MM.1S (cell line): ENCODE measurements at places on chromosomes 1 and 21.
A peak's percentile ranks its signal among the peaks of the same experiment; 100 is the strongest.

GRCh38 chr1:115073298-115074087 is 15.8 kb downstream of the TSPAN2 start:
- H3K36me3 ChIP-seq: no peaks in the 10 kb centered on the region
- no peaks in the 10 kb centered on the region for H3K27me3 ChIP-seq
- no peak overlapping the region for H3K27ac ChIP-seq
- DNase-seq: no peak
- H3K4me3 ChIP-seq: no peak overlapping the region

DNA sequence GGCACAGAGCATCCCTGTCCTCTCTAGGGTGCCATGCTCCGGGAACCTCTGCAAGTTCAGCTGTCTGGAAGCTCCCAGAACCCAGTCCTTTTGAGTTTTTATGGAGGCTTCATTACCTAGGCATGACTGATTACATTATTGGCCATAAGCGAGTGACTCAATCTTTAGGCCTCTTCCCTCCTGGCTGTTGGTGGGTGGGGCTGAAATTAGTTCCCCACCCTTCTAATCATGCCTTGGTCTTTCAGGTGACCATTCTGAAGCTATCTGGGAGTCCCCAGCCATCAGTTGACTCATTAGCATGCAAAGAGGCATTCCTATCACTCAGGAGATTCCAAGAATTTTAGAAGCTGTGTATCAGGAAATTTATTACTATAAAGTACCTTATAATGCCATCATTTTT is 46.6 kb downstream of the WLS start:
- no peak for DNase-seq
- no peaks in the 10 kb centered on the region for H3K36me3 ChIP-seq
- no peaks in the 10 kb centered on the region for H3K27me3 ChIP-seq
- H3K27ac ChIP-seq: no peak overlapping the region
- no peak overlapping the region for H3K4me3 ChIP-seq

DNA sequence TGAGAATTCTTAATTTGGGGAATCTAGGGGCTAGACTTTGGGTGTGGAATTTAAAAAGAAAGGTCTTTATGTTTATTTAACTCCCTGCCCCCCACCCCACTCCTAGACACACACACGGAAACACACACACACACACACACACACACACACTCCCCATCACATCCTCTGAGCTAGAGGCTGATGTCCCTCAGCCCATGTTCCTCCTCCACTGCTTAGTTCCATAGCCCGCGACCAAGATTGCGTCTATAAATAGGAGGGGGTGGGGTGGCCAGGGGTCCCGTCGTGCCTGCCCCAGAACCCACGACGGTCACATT is 655 bp upstream of the KIRREL1 start:
- H3K36me3 ChIP-seq: no peaks in the 10 kb centered on the region
- peak overlapping the region; percentile 42 for H3K4me3 ChIP-seq
- peaks cover 39% of the 10 kb centered on the region for H3K27me3 ChIP-seq
- no peak overlapping the region for H3K27ac ChIP-seq
- H3K4me1 ChIP-seq: no peaks in the 10 kb centered on the region

GRCh38 chr1:74549932-74550331 is 37.5 kb upstream of the LRRC53 start:
- H3K27ac ChIP-seq: no peak overlapping the region
- no peak overlapping the region for H3K4me3 ChIP-seq
- no peaks in the 10 kb centered on the region for H3K27me3 ChIP-seq
- no peaks in the 10 kb centered on the region for H3K4me1 ChIP-seq
- no peak for DNase-seq

GRCh38 chr1:7942214-7942921 is 1.7 kb upstream of the TNFRSF9 start:
- no peaks in the 10 kb centered on the region for H3K36me3 ChIP-seq
- no peaks in the 10 kb centered on the region for H3K4me1 ChIP-seq
- no peak overlapping the region for H3K27ac ChIP-seq
- H3K4me3 ChIP-seq: no peak overlapping the region
- DNase-seq: no peak

GRCh38 chr1:51000160-51000559 is 30.1 kb downstream of the CDKN2C start:
- no peaks in the 10 kb centered on the region for H3K36me3 ChIP-seq
- H3K27me3 ChIP-seq: no peaks in the 10 kb centered on the region
- DNase-seq: peak; percentile 64
- peak overlapping the region; percentile 18; the same call in 1 of the 2 replicates for H3K27ac ChIP-seq
- peaks cover 10% of the 10 kb centered on the region for H3K4me1 ChIP-seq

GRCh38 chr1:57270927-57271698 is 152.7 kb downstream of the DAB1 start:
- H3K4me3 ChIP-seq: no peak overlapping the region
- H3K27ac ChIP-seq: no peak overlapping the region
- no peaks in the 10 kb centered on the region for H3K27me3 ChIP-seq
- no peaks in the 10 kb centered on the region for H3K4me1 ChIP-seq

GRCh38 chr1:181113059-181113641 is 24.6 kb downstream of the IER5 start:
- no peaks in the 10 kb centered on the region for H3K36me3 ChIP-seq
- 0 out of 2 replicates have a peak, but pooled peaks cover 10% of the 10 kb centered on the region for H3K4me1 ChIP-seq
- no peak overlapping the region for H3K27ac ChIP-seq
- no peak overlapping the region for H3K4me3 ChIP-seq
- H3K27me3 ChIP-seq: no peaks in the 10 kb centered on the region

DNA sequence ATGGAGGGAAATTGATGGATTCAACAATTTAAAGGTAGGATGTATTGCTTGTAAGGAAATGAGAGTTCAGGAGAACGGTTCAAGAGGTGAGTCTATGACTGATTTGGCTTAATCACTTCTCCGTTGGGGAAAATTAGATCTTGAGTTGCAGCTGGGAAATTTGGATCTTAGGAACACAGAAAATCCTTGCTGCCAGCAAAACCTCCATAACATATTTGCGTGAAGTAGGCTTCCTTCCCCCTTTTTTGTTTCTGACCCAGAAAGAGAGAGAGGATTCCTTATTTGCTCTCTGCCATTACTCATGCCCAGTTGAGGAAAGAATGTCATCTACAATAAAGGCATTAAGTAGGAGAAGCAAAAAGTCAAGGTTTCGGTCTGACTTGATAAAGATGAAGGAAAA is 73.5 kb upstream of the PDC start:
- H3K4me3 ChIP-seq: no peak overlapping the region
- H3K4me1 ChIP-seq: no peaks in the 10 kb centered on the region
- DNase-seq: no peak
- H3K27me3 ChIP-seq: no peaks in the 10 kb centered on the region

DNA sequence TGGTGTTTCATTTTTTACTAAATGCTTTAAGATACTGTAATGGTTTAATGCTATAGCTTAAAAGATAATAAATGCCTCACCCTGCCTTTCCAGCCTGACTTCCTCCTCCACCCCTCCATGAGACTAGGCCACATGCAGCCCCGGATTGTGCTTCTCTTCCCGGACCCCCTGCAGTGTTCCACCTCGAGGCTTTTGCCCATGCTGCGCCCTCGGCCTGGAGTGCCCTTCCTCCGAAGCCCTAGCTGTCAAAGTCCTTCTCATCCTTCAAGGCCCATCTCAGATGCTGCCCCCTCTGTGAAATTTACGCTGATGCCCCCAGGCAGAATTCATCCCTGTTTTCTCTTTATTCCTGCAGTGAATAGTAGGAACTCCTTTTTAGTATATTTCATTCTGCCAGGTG is 98.5 kb downstream of the ATP5PO start:
- H3K27me3 ChIP-seq: no peaks in the 10 kb centered on the region
- no peaks in the 10 kb centered on the region for H3K36me3 ChIP-seq
- no peak overlapping the region for H3K27ac ChIP-seq
- H3K4me1 ChIP-seq: peaks cover 19% of the 10 kb centered on the region

DNA sequence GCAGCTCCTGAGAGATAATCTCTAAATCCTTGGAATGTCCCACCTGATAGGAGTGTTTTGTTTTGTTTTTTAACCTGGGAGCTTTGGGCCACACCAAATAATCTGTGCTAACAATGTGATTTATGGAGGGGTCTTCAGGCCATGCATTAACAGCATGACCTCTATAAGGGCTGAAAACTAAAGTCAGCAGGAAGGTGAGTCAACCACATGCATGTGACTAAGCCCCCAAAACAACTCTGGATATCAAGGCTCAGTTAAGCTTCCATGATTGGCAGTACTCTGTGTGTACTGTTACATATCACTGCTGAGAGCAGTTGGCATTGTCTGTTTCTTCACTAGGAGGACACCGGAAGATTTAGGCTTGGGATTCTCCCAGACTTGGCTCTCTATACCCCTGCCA is 10.7 kb downstream of the AUNIP start:
- H3K4me3 ChIP-seq: no peak overlapping the region
- no peaks in the 10 kb centered on the region for H3K4me1 ChIP-seq
- H3K36me3 ChIP-seq: no peaks in the 10 kb centered on the region
- H3K27ac ChIP-seq: no peak overlapping the region
- DNase-seq: no peak
- no peaks in the 10 kb centered on the region for H3K27me3 ChIP-seq

GRCh38 chr1:36885540-36886357 is 148.6 kb downstream of the GRIK3 start:
- H3K27ac ChIP-seq: no peak overlapping the region
- no peak overlapping the region for H3K4me3 ChIP-seq
- H3K4me1 ChIP-seq: no peaks in the 10 kb centered on the region
- peaks cover 20% of the 10 kb centered on the region; the same call in 1 of the 2 replicates for H3K27me3 ChIP-seq
- H3K36me3 ChIP-seq: no peaks in the 10 kb centered on the region
- no peak for DNase-seq

GRCh38 chr1:180951836-180952656 is 39.3 kb downstream of the KIAA1614 start:
- no peak for DNase-seq
- no peaks in the 10 kb centered on the region for H3K27me3 ChIP-seq
- no peaks in the 10 kb centered on the region for H3K4me1 ChIP-seq
- no peak overlapping the region for H3K4me3 ChIP-seq
- H3K36me3 ChIP-seq: no peaks in the 10 kb centered on the region

GRCh38 chr1:175530622-175531375 is 212.6 kb downstream of the TNR start:
- no peaks in the 10 kb centered on the region for H3K36me3 ChIP-seq
- H3K27ac ChIP-seq: no peak overlapping the region
- peaks cover 11% of the 10 kb centered on the region for H3K4me1 ChIP-seq
- no peaks in the 10 kb centered on the region for H3K27me3 ChIP-seq
- H3K4me3 ChIP-seq: no peak overlapping the region

DNA sequence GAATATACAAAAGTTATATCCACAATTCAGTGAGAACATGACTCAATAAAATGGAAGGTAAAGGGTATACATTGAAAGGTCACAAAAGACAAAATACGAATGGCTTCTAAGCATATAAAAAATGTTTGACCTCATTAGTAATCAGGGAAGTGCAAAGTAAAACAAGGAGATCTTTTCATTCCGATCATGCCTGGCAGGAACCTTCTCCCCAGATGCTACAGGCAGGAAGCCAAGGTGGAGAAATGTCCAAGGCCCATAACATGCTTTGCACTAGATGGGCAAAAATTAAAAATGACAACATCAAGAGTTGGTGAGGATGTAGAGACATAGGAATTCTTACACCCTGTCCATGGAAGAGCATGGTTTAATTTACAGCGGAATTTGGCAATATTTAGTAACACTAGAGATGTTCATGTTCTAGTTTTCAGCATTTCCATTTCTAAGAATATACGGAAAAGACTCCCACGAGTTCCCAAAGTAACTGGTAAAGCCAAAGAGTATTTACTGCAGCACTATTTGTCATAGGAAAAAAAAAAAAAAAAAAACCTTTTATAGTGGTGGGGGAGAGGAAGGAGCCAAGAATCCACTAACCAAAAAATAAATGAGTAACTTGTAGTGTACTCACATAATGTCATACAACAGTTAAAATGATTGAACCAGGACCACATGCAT is 184.5 kb upstream of the KAZN start:
- H3K27me3 ChIP-seq: no peaks in the 10 kb centered on the region
- no peaks in the 10 kb centered on the region for H3K36me3 ChIP-seq
- no peak for DNase-seq

DNA sequence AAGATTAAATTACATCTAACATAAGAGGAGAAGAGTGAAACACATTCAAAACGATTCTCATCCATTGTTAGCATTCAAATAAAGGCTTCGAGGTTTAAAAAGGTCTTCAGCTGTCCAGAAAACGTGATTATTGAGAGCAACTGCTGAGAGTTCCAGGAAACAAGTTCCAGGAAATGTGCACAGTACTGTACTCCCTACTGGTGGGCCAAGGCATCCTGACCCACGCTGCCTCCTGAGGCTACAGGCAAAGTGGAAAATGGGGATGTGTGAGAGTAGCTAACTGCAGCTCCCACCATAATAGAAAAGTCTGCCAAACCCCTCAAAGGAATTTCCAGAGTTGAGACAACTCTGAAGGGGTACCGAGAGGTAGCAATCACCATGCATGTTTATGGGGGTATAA is 2.0 kb downstream of the VAV3 start:
- DNase-seq: no peak
- H3K4me3 ChIP-seq: peak overlapping the region; percentile 71
- peak overlapping the region; percentile 73; the same call in 1 of the 2 replicates for H3K27ac ChIP-seq
- H3K27me3 ChIP-seq: no peaks in the 10 kb centered on the region
- H3K36me3 ChIP-seq: no peaks in the 10 kb centered on the region
- H3K4me1 ChIP-seq: 0 out of 2 replicates have a peak, but pooled peaks cover 9% of the 10 kb centered on the region

DNA sequence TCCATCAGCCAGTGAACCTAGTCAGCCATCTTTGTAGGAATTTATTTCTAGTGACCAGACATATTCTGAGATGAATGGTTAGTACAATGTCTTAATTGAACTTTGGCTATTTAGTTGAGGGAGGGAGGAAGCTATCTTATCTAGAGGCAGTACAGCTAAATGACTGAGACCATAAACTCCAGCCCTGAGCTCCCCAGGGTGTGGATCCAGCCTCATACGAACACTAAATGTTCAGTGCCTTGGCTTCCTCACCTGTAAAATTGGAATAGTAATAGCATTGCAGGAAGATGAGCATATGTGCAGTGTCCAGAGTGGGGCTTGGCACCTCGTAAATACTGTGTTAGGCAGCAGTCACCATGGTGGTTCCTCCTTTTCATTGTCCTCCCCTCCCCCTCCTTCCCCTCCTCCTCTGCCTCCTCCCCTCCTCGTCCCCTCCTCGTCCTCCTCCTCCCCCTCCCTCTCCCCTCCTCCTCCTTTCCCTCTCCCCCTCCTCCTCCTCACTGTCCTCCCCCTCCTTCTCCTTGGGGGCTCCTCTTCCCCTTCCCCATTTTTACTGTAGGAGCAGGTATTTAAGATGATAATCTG is 108.2 kb downstream of the GALNT2 start:
- H3K27me3 ChIP-seq: no peaks in the 10 kb centered on the region
- no peaks in the 10 kb centered on the region for H3K36me3 ChIP-seq
- peaks cover 3% of the 10 kb centered on the region; the same call in 1 of the 2 replicates for H3K4me1 ChIP-seq
- H3K4me3 ChIP-seq: no peak overlapping the region
- DNase-seq: no peak
- no peak overlapping the region for H3K27ac ChIP-seq

DNA sequence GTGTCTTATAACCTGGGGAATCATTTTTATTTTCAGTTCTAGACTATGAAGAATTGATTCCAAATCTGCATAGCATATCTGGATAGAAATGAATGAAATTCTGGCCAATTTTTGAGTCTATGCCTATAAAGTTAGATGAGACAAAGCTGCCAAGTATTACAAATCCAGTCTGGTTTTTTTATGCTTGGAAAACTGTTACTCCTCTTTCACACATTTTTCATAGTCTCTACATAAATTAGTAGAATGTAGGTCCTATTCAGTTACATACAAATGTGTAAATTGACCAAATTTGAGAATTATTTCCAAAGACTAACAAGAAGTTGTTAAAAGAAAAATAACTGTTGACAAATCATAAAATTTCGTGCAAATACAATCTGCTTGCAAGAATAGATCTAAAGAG is 1505.2 kb downstream of the AMY1C start:
- DNase-seq: no peak
- H3K27ac ChIP-seq: no peak overlapping the region
- H3K4me1 ChIP-seq: no peaks in the 10 kb centered on the region
- no peak overlapping the region for H3K4me3 ChIP-seq

- no peak overlapping the region for H3K4me3 ChIP-seq
- H3K27ac ChIP-seq: no peak overlapping the region
- H3K36me3 ChIP-seq: no peaks in the 10 kb centered on the region
- H3K4me1 ChIP-seq: no peaks in the 10 kb centered on the region
These were observed 646.3 kb downstream of the KIF26B start for GRCh38 chr1:245800901-245801605.
